ENCODE measurements at places on chromosomes 4 and X. TPM values are rescaled to one million over a fixed set of nuclear protein-coding genes. Genes with fewer than 3 reads are reported as not detected.

Gene SCD5
- total RNA-seq = 13.9 TPM

Gene GAGE1
- total RNA-seq = not detected

Gene FGF2
- total RNA-seq = 43.6 TPM

DNA sequence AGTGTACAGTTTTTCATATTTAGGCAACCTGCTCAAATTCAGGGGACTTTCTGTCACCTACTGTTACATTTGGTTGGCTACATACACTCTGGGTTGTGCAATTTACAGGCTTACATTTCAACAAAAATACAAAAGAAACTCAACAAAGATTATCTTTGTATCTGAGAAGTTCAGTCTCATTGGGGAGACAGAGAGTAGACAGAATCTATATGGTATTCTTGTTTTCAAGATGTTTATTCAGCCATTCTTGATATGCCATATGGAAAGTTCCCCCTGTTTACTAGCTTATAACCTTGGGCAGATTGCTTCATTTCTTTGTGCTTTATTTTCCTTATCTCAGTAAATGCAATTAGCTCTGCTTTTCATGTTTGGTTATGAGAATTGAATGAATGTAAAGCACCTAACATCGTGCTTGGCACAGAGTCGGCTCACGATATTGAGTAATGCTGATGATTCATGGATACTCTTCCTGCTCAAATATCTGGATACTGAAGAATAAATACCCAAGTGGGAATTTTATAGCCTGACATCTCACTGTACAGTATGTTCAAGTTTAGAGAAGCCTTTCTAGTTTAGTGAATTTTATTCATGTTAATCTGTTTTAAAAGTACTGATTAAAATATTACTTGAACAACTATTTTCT is 96.5 kb upstream of the PACRGL start:
- DNase-seq = no peak

Gene DRP2
- total RNA-seq = 0.66 TPM

Gene GAGE12F
- not detected for total RNA-seq

Gene ASMT
- not detected for total RNA-seq

Gene WDFY3
- total RNA-seq = 25.1 TPM

- DNase-seq = no peak
Measured at GRCh38 chr4:32986236-32986635, 2266.1 kb downstream of the PCDH7 start.

Gene ZNF732
- not detected for total RNA-seq

DNA sequence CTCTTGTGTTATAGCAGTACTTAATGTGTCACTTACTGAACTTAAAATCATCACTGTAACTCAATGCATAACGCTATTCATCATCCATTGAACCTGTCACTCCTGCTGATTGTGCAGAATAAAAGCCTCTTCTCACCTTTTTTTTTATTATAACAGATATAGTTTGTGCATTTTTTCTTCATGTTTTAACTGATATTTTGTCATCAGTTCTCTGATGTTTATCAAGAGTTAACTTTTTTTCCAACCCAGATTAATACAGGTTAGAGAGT is 100.4 kb downstream of the SLIT2 start:
- DNase-seq = no peak
